ENCODE measurements at places on chromosomes 2 and 18.

DNA sequence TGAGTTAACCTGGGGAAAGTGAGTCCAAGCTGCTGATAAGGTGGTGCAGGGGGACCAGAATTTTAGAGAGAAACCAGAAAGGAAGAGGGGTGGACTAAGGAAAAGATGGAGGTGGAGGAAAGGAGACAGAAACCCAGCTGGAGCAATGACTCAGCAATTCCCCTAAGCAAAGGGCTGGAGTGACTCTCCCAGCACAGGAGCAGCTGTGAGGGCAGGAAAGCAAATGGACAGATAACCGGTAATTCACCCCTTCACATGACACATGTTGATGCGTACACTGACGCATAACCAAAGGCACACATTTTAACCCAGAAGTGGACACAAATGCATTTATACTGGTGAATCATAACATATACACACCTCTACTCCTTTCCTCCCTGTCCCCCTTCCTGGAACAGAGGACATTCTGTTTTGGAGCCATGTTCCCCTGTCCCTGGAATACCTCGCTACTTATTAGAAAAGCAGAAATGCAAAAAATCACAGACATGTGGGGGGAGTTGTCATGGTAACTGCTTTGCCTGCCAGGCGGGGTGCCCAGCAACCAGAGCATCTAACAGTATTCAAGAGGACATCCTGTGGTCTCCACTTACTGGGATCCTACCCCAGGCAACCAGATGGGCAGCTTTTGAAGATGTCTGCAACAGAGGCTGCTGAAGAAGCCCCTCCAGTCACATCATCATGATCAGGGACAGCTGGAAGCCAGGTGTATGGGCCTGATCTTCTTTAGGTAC, 4.7 kb downstream of the CDK5R2 start:
- peak; percentile 41 for DNase-seq

DNA sequence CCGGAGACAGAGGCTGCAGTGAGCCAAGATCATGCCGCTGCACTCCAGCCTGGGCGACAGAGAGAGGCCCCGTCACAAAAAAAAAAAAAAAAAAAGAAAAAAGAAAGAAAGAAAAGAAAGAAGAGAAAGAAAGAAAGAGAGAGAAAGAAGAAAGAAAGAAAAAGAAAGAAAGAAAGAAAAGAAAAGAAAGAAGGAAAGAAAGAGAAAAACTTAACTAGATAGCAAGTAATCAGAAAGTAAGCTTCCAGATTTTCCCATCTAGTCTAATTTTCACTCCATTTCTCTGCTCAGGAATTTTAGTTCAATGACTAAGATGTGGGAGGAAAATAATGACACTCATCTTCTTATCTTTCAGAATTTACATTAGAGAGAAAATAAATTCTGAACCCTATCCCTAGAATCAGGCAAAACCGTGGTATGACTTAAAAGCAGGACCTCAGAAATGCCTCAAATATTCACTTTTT, 2.4 kb downstream of the GFPT1 start:
- no peak for DNase-seq

DNA sequence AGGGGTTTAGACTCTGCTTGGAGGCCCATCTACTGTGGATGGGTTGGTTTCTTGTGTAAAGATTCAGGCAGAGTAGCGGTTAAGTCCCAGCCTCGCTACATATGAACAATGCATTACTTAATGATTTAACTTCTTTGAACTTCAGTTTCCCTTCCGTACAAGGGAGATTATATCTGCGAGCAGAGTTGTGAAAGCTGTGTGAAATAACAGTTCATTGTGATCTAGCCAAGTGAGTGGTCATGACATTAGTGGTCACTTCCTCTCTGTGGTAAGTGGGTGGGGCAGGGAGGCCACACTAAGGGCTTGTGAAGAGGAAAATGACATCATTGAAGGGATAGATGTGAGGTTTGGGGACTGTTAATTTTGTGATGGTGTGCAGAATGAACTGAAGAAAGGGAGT, 14.1 kb upstream of the MEX3C start:
- DNase-seq = no peak

DNA sequence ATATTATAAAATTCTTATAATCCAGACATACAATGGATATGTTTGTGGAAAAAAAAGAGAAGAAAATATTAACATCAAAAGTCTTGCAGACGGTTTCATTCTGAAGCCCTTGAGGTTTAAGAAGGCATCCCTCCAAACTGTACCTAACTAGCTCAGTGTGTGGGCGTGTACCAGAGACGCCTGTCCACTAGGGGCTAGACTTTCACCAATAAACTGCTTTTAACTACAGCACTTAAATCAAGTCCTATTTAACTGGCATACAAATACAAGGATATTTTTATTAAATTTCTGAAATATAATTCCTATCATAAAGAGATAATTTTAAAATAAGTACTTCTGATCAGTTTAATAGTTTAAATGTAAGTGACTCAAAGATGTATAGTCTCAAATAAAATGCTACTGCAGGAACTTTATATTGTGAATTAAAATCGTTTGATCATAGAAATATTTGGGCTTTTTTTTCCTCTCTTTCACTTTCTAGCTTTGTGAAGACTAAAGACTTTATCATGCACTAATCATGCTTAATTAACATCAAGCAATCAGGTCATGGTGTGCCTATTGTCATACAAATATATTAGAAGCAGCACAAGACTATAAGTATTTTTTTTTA, 437.7 kb downstream of the SATB2 start:
- DNase-seq = no peak

DNA sequence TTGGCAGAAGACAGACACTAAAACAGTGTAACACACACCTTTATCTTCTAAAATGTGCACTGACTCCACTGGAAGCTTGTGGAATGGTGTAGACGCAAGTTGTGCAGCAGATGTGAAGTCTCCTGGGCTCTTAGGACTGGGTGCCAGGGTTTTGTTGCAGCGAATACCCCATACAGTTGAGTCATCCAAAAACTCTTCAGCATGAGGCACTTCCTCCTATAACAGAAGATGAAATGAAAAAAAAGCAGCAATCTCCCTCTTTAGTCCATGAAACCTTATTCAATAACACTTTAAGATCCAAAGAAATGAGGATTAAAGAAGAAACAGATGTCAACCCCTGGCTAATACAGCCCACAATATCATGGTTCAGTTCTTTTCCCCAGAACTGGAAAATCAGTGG, 22.2 kb downstream of the BUB1 start:
- DNase-seq = no peak

GRCh38 chr2:197274349-197274748, 36.2 kb downstream of the ANKRD44 start:
- no peak for DNase-seq

- DNase-seq = no peak
These were observed 75.2 kb upstream of the CDCA7 start for GRCh38 chr2:173279527-173279868.

DNA sequence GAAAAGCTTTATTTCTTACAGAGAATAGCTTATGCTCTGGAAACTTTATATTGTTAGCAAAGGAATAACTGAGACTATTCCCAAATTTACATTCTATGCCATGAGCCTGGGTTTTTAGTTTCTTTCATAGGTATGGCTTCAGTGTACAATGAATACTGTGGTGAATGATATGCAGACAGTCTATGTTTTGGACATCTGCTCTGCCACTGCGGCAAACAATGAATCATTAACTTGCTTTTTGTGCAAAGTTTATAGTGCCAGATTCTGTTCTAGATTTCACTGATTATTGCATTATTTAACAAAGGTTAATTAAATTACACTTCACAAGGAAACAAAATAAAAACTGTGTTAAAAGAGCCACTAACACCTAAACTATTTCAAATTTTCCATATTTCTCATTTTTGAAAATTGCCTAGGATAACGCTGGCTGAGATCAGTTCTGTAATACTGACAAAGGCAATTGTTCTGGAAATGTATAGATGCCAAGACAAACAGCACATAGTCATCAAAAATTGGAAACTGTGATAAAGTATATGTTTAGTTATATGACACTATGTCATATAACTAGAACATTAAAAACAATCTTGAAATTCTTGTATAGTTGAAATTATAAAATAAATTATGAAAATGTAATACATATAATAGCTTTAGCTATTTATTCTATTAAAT, 74.7 kb downstream of the ITSN2 start:
- no peak for DNase-seq

DNA sequence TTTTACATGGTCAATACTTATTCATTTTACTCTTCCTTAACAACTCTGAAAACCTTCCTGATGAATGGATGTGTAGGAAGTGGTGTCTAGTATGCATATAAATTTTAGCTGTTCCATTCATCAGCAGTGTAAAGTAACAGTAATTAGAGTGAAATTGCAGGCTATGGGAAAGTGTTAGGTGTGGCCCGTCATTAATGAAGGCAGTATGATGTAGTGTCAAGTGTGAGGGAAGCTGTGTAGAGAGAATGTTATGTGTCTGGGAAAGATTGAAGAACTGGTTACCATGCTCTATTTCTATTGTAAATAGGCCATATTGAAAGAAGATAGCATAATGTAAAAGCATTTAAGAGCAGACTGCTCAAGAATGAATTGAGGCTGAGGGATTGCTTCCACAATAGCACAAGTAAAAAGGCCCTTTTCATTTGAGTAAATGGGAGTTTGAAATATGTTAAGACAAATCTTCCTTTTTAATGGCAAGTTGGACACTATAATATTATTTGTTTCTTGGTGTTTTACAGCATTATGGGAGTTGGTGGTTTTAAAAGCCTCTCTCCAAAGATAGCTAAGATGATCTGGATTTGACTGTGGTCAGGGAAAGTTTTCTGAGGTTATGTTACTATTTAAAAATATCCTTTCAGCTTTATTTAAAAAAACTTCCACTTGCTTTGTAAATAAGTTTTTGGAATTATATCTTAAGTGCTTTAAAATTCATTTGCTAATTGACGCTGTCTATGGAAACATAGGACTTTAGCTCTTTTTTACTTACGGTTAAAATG, 401.0 kb upstream of the ZEB2 start:
- no peak for DNase-seq

DNA sequence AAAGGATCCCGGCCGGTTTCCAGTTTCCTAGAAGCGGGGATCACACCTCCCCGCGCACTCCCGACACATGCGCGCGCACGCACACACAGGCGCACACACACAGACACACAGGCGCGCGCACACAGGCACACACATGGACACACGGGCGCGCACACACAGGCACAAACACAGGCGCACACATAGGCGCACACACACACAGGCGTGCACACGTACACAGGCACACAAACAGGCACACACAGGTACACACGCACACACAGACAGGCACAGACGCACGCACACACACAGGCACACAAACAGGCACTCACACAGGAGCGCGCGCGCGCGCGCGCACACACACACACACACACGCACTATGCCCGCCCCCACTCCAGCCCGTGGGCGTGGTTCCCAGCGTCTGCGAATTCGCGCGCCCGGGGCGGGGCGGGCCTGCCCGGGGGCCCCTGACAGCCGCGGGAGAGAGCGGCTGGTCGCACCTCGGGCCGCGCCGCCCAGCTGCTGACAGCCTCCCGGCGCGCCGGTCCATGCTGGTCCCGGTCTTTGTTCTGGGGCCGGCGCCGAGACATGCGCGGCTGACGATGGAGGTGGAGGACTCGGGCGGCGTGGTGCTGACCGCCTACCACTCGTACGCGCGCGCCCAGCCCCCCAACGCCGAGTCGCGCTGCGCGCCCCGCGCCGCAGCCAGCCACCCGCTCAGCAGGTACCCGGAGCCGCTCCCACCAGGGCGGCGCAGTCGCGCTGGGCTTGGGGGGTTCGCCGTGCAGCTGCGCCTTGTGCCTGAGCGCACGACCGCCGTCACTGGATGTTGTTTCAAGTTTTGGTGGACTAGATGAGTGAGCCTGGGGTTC, at the start of gene ARHGAP28:
ARHGAP28 (plus strand) TSS at position 470 of the 845 bp plus-strand sequence; CDS start at position 576, 106 bp downstream.
- no peak for DNase-seq

GRCh38 chr2:13091861-13092378, 375.2 kb downstream of the TRIB2 start:
- no peak for DNase-seq

DNA sequence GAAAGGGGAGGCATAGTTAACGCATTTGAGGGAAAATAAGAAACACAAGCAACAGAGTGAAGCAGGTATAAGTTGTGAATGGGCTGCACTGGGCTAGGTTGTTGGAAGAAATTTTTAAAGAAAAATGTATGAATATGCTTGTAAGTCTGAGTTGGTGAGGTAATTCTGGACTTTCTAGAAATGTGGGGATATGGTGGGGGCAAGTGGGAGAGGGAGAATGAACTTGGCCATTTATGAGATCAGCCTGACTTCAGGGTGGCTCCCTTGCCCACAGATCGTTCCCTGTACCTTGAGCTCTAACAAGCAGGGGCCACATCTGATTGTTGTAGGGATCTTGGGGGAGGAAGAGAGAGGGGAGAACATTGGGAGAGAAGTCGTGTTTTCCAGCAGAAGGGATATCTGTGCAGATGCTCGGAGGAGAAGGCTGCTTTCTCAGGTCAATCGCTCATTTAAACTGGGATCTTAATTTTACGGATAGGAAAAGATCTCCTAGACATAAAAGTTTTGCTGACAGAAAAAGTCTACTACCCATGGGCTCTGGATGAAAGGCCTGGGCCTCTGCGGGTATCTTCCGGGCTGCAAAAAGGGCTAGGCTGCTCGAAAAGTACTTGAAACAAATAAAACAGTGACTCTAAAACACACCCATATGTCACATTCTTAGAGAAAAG, 42.5 kb upstream of the FZD5 start:
- DNase-seq = no peak

GRCh38 chr2:88754585-88755320, 63.3 kb downstream of the RPIA start:
- no peak for DNase-seq

- DNase-seq = no peak
These were observed 25.1 kb downstream of the ADRA2B start for GRCh38 chr2:96091141-96091710.

DNA sequence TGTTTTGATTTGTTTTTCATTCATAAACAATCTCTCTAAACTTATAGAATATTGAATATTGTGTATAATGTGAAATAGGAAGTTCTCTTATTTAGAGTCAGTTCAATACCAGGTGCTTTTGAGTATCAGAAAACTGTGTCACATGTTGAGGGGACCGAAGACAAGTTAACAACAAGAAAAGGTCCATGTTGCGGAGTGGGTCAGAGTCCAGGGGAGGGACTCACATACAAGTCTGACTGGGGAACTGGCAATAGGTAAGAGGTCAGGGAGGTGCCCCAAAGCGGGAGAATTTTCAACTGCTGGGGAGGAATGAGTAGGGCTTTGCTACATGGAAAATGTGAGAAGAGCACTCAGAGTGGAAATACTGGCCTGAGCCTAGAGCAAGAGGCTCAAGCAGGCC, 19.8 kb upstream of the BCL11A start:
- no peak for DNase-seq

- DNase-seq = peak; percentile 84
These were observed at the start of gene GAD1 for GRCh38 chr2:170816504-170817092. Gene GAD1 (plus strand): TSS chr2:170816887. CDS start chr2:170818592, 1,705 bp downstream.
